NCI-H146 (cell line): ENCODE measurements at places on chromosomes 11 and 22.

GRCh38 chr11:74847395-74847794 lies 98.7 kb downstream of the RNF169 start:
- DNase-seq: no peak

- DNase-seq: no peak
Observed at GRCh38 chr11:132604431-132604830, 927.9 kb downstream of the OPCML start.

DNA sequence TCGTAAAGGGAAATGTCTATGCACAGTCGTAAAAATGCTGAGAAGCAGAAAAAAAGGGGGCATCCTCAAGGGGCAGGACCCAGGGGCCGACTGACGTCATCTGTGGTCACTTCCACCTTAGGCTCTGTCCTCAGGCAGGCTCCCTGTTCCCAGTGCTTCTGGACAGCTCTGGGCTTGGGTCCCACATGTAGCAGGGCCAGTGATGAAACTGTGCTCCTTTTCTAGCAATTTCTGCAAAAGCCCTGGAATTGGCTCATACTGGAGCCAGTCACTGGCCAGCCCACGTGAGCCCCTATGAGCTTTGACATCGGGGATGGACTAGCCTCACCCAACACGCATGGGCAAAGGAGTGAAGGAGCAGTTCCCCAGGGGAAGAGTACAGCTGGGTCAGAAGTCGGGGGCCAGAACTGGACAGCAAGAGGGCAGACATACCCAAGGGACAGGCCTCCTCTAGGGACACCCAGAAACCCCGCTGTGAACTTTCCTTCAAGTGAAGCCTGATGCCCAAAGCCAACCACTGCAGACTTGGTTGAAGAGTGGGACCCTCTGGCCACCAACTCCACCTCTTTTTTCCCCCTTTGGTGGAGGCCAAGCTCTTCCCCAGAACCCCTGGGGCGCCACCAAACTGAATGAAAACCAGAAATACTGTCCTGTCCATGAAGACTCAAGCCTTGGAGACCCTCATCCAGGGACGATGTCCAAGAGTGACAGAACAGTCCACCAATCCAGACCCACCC lies 1349.0 kb downstream of the BRD1 start:
- no peak for DNase-seq

DNA sequence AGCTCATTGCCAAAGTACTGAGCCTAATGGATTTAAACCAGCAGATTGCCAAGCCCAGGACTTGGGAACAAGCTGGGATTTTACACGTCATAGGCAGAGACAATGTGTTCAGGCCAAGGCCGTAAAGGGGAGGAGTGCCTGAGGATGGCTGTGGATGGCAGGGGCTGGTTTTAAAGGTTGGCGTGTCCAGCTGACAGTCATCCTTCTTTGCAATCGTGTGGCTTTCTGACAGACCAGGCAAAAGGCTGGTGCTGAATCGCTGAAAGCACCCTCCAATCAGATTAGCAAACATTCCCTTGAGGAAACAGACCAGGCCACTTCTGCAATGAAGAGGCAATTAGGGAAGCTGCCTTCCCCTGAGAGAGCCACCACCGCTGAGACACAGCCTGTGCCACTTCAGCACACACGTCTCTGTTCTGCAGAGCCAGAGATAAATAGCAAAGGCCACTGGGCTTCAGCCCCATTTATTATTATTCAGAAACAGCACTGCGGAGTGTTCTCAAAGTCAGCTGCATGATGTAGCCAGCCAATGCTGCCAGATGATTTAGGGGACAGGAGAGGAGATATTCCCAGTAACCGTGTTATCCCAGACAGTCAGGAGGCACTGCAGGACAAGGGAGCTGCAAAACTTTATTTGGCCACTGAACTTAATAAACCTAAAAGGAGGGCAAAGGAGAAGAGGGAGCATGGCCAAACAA lies 54.2 kb upstream of the CSNK2A3 start:
- no peak for DNase-seq

- DNase-seq: peak; percentile 54
Observed at GRCh38 chr11:112837162-112837826, 123.9 kb upstream of the NCAM1 start.

- no peak for DNase-seq
Observed at GRCh38 chr22:32591620-32592019, 117.0 kb downstream of the FBXO7 start.
